ENCODE measurements at places on chromosomes 11 and 22.

DNA sequence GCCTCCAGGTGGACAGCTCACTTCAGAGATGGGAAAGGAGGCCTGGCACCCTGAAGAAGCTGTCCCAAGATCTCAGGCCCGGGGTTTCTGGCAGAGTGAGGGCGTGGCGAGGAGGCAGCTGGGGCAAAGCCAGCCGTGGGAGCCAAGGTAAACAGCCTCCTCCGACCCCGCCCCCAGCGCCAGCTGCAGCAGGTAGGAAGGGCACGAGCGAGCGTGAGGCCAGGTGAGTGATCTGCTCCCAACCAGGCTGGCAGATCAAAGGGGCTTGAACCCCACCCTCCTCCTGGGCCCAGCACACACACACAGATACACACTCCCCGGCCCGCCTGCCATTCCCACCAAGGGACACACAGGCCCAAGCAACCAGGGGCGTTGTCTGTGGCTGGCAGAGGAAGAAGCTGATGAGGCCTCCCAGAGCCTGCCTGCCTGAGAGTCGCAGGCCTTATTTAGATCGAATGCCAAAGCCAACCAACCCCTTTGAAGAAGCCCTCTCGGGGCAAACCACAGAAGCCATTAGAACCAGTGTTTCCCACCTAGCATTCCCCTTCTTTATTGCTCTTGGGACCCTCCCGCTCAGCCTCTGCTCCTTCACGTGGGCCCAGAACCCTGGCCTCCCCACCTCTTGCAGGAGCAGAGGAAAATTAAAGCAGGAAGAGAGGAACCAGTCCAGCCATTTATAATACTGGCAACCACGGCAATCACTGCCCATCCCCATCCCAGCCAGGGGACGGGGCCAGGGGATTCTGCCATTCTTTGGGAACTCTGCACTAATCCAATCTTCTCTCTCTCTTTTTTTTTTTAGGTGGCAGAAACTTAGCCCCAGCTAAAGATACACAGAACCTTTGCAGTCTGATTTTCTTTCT lies 5.0 kb downstream of the PDGFB start:
- no peak for DNase-seq

DNA sequence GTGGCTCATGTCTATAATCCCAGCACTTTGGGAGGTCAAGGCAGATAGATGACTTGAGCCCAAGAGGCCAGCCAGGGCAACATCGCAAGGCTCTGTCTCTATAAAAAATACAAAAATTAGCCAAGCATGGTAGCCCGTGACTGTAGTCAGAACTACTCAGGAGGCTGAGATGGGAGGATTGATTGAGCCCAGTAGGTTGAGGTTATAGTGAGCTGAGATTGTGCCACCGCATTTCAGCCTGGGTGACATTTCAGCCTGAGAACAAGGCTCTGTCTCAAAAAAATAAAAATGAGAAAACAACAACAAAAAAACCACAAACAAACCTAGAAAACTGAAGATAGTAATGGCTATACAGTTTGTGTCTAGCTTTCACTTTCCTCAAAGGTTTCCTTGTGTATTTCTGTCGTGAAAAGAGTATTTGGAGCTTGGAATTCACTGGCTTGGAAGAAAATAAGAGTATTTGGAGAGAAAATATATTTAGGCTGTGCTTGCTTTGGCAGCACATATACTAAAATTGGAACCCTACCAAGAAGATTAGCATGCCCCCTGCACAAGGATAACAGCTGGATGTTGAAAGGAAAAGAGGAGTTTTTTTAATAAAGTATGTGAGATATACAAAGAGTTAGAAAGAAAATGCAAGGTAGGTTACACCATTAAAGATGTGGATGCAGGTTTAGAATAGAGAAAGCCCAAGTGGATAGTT lies 3.9 kb upstream of the BIRC3 start:
- no peak for DNase-seq

GRCh38 chr22:44783581-44783980 lies 31.2 kb downstream of the ARHGAP8 start:
- no peak for DNase-seq

- no peak for DNase-seq
Observed at GRCh38 chr22:48432781-48433518, 1394.7 kb downstream of the BRD1 start.

DNA sequence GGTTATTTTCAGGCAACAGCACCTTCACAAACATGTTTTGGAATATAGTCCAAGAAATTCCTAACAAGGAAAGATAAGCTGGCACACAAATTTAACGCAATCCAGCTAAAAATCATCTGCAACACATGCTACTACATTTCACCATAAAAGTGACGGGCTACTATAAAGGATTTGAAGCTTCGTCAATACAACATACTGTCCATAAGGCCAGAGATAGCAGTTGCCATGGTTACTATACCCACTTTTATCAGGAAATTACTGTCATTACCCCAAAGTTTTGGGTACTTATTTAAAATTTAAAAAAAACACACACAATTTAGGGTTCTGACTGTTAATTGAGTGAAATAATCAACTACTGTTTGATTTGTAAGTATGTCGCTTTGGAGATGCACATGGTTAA lies 6.9 kb downstream of the PHF21A start:
- DNase-seq: no peak

- DNase-seq: no peak
Observed at GRCh38 chr11:63879598-63880402, 37.2 kb downstream of the RCOR2 start.

GRCh38 chr22:37734402-37734700 lies 37.5 kb downstream of the TRIOBP start:
- no peak for DNase-seq

DNA sequence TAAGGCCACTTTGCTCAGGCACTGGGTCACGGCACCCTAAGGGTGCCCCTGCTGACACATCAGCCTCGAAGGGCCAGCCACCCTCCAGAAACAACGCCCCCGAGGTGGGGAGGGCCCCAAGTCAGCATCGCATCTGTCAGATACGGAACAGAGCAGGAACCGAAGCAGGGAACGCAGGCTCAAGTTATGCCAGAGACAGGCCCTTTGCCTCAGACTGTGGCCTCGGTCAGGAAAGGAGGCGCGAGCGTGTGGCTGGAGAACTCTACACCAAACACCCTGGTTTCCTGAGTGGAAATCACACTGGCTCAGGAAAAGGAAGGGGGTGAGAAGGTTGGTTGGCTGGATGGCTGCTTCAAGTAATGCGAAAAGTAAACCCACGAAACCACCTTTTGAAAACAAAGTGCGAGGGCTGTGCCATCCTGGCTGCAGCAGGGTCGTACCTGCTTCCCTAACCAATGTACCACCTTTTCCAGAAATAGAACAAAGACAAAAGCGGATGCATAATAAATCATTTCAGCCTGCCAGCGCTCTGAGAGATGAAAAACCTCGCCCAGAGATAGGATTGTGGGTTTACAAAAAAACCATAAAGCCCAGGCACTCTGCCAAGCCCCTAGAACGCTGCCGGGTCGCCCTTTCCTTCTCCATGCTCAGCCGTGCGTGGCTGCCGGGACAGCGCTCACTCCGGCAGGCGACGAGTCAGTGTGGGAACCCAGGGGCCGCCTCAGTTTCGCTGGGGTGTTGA lies 38.6 kb downstream of the TRMU start:
- DNase-seq: no peak

- no peak for DNase-seq
Observed at GRCh38 chr22:49693848-49694247, 133.8 kb downstream of the BRD1 start.

DNA sequence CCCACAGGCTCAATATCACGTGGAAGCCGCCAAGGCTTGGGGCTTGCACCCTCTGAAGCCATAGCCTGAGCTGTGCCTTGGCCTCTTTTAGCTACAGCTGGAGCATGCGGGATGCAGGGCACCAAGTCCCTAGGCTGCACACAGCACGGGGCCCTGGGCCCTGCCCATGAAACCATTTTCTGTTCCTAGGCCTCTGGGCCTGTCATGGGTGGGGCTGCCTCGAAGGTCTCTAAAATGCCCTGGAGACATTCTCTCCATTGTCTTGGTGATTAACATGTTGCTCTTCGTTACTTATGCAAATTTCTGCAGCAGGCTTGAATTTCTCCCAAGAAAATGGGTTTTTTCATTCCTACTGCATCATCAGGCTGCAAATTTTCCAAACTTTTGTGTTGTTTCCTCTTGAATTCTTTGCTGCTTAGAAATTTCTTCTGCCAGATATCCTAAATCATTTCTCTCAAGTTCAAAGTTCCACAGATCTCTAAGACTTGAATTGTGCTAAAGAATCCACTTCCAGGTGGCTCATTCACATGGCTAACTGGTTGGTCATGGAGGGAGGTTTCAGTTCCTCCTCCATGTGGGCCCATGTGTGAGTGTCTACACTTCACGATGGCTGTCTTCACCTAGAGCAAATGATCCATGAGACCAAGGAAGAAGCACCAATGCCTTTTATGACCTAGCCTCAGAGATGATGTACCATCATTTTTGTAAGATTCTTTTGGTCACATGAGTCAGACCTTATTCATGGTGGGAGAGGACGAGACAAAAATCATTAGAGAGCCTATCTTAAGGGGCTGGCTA lies 7.4 kb upstream of the CREBZF start:
- DNase-seq: no peak
